ENCODE measurements at places on chromosomes 16 and 17.
A peak's percentile ranks its signal among the peaks of the same experiment; 100 is the strongest.

DNA sequence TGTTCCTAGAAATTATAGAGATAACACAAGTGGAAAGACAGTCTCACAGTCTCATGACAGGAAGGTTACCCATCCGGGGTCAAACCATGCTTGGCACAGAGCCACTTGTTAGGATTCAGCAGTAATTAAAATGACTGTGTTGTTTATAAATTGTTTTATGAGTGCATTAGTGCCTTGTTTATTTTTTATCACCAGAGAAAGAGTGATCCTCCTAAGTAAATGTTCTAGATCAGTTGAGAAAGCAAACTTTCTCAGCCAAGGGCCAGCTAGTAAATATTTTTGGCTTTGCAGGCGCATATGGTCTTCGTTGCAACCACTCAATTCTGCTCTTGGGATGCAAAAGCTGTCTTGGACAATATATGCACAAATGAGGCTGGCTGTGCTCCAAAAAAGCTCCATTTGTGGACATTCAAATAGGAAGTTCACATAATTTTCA, 253.9 kb upstream of the CACNG5 start:
- DNase-seq, result no peak

DNA sequence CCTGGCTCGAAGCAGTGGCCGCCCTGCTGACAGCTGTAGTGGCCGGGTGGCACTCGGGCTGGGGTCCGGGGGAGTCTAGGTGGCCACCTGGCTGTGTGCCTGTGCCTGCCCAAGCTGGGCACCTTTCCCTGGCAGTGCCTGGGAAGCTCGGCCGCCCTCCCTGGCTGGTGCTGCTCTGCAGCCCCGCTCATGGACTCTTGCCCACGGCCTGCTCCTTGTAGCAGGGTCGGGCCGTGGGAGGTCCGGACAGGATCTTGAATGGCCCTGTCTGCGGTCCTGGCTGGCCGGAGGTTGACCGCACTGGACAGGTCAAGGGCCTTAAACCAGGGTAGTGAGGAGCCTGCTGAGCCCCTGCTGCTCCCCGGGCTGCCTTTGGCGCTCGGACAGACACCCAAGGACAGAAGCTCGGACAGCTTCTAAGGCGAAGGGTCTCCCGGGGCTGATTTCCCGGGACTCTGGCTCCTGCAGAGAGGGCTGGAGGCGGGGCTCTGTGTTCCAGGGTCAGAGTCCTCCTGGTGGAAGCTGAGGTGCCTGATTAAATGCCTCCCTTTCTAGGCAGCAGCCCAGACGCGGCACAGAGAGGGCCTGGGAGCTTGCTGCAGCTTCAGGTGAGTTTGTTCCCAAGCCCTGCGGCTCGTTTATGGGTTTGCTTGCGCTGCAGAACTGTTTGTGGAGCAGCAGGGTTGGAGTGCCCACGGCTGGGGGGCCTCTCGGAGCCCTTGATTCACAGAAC, 6.0 kb downstream of the CAPN15 start:
- DNase-seq, result no peak

GRCh38 chr16:71762186-71762585, 37.7 kb upstream of the PHLPP2 start:
- peak; percentile 54 for DNase-seq

DNA sequence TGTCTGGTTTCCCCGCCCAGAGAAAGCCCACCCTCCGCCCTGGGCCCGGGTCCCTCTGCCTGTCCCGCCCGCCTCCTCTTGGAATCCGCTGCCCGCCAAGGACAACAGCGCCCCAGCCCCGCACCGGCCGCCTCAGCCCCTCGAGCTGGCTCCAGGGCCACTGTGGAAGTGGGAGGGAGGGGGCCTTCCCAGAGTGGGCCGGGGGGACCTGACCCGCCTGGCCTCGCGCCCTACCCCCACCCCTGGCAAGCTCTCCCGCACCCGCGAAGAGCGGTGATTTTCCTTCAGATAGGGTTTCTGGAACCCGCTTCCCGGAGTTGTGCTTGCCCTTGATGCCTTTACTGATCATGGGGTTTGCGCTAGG, 2.3 kb upstream of the CBX8 start:
- DNase-seq, result no peak

- no peak for DNase-seq
Observed at GRCh38 chr17:29570521-29570920, 2.0 kb downstream of the TP53I13 start.

DNA sequence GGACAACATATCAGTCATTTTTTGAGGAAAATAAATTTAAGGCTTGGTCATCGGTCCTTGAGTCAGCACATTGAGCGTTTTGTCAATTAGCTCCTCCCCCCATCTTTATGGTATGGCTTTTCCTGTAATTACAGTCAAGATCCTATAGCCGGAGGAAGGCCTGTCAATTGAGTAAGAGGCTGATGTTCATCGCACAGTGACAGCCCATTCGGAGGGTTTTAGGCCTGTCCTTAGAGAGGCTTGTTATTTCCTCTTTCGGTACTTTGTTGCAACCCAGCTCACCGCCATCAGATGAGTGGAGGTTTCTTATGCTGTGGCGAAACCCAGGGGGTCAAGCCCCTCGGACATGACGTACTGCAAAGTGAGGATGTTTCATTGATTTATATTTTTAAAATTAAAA, 395.2 kb downstream of the WWOX start:
- no peak for DNase-seq

DNA sequence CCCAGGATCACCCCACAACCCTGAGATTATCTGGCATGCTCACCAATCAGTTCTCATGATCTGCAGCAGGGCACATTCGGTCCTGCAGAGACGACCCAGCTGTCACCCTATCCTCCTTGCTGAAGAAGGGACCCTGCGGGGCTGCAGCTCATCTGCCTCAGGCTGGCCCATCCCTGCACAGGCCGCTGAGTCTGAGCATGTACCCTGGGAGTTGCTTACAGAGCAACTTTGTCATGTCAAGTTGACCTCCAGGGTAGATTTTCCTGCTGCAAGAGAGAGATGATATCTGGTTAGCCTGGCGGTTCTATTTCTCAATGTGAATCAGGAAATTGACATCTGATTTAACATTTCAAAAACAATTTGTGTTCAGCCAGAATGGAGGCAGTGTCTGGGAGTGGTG, 36.0 kb upstream of the ADCY9 start:
- DNase-seq, result no peak

DNA sequence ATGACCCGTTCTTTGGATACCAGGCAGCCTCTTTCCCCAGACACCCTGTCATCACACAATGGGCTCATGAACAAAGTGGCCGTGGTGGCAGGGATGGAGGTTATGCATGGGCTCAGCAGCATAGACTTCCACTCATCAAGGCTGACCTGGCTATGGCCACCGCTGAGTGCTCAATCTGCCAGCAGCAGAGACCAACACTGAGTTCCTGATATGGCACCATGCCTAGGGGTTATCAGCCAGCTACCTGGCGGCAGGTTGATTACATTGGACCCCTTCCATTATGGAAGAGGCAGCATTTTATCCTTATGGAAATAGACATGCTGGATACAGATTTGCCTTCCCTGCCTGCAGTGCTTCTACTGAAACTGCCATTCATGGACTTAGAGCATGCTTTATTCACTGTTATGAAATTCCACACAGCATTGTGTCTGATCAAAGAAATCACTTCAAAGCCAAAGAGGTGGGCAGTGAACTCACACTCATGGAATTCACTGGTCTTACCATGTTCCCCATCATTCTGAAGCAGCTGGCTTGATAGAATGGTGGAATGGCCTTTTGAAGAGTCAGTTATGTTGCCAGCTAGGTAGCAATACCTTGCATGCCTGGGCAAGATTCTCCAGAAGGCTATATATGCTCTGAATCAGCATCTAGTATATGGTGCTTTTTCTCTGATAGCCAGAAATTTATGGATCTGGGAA, 160.6 kb downstream of the PRKCB start:
- no peak for DNase-seq

GRCh38 chr17:49224198-49224996, 6.2 kb downstream of the PHOSPHO1 start:
- no peak for DNase-seq

GRCh38 chr16:35752773-35753558, 2293.6 kb downstream of the TP53TG3F start:
- DNase-seq, result no peak

GRCh38 chr17:4766201-4766600, 5.5 kb upstream of the TM4SF5 start:
- DNase-seq, result no peak

DNA sequence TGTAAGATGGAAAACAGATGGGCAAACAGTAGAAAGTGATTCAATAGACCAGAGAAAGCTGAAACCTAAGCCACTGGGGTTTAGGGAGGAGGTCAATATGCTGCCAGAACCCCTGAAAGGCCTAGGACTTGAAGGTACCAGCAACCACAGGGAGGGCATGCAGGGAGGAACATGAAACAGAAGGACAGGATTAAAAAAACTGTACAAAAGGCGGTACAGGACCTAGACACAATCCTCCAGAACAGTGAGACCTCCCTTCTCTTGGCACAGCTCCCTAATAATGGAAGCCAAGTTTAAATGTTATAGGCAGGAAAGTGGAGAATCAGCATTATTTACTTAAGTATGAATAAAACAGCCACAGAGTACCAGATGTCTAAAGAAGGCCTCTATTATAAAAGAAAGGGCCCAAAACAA, 105.5 kb downstream of the SPAG9 start:
- no peak for DNase-seq

- no peak for DNase-seq
Observed at GRCh38 chr16:85324488-85324887, 212.2 kb upstream of the CIBAR2 start.

GRCh38 chr16:84096447-84097005, 20.2 kb downstream of the MBTPS1 start:
- no peak for DNase-seq

- DNase-seq, result no peak
Observed at GRCh38 chr16:19898924-19899604, 14.4 kb upstream of the GPRC5B start.

- no peak for DNase-seq
Observed at GRCh38 chr16:15919331-15919730, 30.1 kb upstream of the ABCC1 start.

DNA sequence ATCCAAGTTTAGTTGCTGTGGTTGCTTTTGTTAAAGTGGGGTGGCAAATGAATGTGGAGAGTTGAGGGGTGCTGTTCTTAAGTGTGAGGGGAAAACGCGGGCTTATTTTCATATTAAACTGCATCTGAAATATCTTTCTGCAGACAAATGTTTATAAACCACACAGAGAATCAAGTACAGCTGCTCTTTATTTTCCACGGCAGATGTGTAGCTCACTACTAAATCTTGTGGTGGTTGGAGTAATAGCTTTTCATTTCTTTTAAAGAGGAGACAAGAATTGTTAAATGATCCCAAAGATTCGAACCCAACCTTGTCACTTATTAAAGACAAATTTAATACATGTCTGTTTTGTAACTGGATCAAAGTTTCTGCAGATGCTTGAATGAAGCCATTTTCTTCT, 2.1 kb downstream of the CLTC start:
- DNase-seq, result no peak

DNA sequence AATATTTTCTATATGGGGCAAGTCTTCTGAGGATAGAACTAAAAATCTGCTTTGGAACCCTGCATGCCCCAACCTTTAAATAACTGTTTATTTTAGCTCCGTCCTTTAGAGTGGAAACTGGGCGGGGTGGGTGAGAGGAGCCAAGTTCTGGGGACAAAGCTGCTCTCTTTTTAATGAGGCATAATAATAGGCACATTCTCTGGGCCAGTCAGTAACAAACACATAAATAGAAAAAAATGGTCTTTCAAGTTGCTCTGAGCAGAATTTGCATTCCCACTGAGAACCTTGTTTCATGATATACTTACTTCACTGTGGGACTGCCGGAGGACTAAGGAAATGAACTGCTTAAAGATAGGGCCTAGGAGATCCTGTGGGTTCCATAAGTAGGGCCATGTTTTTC, 51.5 kb downstream of the KNOP1 start:
- DNase-seq, result no peak

DNA sequence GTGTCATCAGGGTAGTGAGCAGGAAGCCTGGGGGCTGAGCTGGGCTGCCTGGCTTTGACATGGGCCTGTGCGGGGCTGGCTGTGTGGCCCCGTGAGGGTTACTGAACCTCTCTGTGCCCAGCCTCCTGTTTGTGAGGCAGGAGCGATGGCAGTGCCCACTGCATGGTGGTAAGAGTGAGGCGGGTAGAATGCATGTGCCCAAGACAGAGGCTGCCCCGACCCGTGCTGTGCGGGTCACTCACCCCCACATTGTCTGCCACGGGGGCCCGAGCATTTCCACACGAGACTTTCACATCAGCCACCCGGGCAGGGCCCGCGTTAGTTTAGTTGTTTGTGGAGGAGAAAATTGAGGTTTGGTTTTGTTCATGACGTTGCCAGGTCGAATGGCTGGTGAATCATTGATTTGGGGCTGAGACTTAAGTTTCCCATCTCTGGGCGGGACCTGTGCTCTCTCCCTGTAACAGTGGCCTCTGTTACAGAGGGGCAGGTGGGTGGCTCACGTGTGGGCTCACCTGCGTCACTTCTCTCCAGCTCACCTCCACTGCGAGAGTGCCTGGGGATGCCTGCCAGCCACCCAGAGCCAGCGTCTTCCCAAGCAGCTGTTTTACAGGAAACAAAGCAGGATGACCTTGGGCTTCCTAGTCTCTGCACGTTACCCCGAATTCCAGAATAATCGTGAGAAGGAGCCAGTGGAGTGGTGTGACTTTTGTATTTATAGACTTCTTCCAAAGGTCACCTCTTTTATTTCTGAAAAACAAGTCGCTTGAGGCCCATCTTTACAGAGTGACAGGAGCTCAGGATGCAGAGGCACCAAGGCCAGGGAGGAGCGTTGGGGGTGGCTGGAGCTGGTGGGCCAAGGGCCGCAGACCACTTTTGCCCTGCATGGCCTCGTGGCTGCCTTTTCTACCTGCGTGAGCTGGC, 150.6 kb downstream of the RPTOR start:
- no peak for DNase-seq

DNA sequence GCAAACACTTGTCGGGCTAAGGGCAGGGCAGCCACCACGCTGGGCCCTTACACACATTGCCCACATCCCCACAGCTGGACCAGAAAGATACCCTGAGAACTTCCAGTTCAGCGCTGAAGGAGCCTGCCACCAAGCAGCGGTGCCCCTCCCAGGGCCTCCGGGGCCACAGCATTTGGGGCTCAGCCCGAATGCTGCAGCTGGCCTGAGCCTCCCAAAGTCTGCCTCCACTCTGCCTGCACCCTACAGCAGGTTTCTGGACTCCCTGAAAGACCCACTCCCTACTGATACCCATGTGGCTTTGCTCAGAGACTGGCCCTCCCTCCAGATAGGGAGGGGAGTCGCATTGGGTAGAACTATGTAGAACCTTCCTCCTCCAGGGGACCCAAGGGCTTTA, 1.5 kb downstream of the MCRIP1 start:
- no peak for DNase-seq

DNA sequence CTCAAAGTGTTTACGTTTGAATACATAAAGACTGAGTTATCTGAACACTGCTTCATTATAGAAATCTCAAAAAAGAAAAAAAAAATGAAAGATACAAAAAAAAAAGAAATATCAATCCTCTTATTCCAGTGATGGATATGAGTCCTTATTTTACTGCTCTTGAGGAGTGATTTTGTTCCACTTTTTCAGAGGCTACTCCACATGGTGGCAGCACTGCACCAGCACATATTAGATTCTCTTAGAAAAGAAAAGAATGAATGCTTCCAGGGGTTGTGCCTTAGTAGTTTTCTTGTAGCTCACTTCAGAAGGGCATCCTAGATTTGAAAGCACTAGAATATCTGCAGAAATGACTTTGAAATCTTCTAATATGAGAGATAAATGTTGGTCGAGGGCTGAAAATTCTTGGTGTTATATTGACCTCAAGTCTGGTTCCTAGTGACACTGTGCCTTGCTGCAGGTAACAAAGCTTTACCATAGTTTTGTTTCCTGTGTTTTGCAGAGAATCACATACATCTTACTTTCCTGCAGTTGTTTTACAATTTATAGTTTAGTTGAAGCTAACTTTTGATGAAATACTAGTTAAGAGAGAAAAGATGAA, 25.9 kb downstream of the AP2B1 start:
- no peak for DNase-seq

GRCh38 chr17:11644265-11645212, 46.3 kb downstream of the DNAH9 start:
- DNase-seq, result peak; percentile 8

Measured in non-pigmented ciliary epithelial cell (primary cell).